Stimulated activated CD4-positive, alpha-beta T cell treated with anti-CD3 and anti-CD28 coated beads, TNF-alpha, amount 100 ng/mL, for 48 hours (primary cell): ENCODE measurements at places on chromosomes 5 and 9.

DNA sequence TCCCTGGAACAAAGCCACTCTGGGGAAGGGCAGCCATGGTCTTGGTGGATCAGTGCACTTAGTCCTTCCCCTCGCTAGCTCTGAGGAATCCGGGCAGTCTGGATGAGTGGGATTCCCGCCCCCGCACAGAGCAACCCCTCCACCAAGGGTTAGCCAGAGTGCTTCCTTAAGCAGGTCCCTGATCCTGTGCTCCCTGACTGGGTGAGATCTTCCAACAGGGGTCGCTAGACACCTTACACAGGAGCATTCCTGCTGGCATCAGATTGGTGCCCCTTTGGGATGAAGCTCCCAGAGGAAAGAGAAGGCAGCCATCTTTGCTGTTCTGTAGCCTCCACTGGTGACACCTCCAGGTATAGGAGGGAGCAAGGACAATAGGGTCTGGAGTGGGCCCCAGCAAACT lies 228.8 kb downstream of the AP3B1 start:
- DNase-seq: no peak

- no peak for DNase-seq
Measured at GRCh38 chr9:17059465-17059864, 75.4 kb upstream of the CNTLN start.

DNA sequence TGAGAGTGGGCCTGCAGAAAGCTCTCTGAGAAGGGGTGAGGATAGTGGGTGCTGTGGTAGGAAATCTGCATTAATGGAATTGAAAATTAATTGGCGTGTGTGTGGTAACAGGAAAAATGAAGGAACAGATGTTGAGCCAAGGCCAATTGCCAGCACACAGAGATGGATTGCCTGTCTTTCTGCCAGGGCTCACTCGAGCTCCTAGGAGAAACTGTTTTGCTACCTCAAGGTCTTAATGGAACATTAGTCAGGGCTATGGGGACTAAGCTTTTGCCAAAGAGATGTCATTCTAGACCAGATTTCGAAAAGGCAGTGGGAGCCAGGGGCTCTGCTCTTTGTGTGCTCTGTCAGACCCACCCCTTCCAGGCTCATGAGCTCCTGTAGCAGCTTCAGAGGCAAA lies 124.0 kb upstream of the EFNA5 start:
- no peak for DNase-seq

- no peak for DNase-seq
Measured at GRCh38 chr5:75603371-75603770, 7.9 kb upstream of the ANKDD1B start.

- no peak for DNase-seq
Measured at GRCh38 chr5:118176146-118176545, 812.2 kb downstream of the DTWD2 start.

DNA sequence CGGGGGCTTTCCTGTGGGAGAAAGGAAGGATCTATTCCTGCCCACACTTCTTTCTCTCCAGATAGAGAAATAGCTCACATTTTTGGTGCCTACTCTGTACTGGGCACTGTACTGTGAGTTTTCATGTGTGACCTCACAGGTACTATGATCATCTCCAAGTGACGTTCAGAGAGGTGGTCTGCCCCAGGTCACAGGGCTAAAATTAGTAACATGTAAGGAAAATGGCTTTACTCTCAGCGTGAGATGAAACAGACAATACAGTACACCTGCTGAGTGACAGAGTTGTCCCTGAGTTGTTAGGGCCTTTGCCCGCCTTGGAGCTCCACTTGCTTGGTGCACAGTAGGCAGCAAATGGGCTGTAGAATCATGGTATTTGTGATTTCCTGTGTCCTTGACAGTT lies 306.1 kb upstream of the DMRT1 start:
- no peak for DNase-seq

- no peak for DNase-seq
Measured at GRCh38 chr5:99317136-99317535, 388.3 kb upstream of the CHD1 start.

GRCh38 chr5:83227611-83228010 lies 150.3 kb downstream of the XRCC4 start:
- no peak for DNase-seq

- DNase-seq: no peak
Measured at GRCh38 chr9:109969011-109969410, 189.0 kb downstream of the PALM2AKAP2 start.

GRCh38 chr5:68460147-68460798 lies 244.7 kb downstream of the PIK3R1 start:
- no peak for DNase-seq

- DNase-seq: no peak
Measured at GRCh38 chr9:99193466-99193821, 28.3 kb downstream of the ALG2 start.

- DNase-seq: no peak
Measured at GRCh38 chr5:26569241-26569928, 469.0 kb downstream of the CDH9 start.

DNA sequence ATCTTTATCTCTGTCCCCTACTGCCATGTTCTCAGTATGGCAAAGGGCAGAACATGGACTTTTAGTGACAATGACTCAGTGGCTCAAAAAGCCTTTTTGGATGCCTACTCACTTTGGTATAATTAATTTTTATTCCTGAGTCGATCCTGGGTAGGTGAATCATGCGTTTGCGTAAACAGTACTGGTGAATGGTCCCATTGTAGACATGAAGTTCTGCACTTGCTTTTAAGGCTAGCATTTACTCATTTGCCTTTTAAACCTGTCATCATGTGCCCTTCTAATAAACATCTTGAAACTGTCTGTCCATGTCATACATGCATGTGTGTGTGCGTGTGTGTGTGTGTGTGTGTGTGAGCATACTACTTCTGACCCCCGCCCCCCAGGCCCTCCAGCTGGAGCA lies 223.0 kb downstream of the AUH start:
- DNase-seq: no peak

- DNase-seq: no peak
Measured at GRCh38 chr5:116045821-116046220, 13.5 kb downstream of the ARL14EPL start.

- DNase-seq: no peak
Measured at GRCh38 chr5:65791712-65792673, 70.0 kb downstream of the NLN start.

- DNase-seq: no peak
Measured at GRCh38 chr9:114250235-114250568, 72.7 kb upstream of the ORM1 start.
